ENCODE measurements at places on chromosomes 4 and X.

DNA sequence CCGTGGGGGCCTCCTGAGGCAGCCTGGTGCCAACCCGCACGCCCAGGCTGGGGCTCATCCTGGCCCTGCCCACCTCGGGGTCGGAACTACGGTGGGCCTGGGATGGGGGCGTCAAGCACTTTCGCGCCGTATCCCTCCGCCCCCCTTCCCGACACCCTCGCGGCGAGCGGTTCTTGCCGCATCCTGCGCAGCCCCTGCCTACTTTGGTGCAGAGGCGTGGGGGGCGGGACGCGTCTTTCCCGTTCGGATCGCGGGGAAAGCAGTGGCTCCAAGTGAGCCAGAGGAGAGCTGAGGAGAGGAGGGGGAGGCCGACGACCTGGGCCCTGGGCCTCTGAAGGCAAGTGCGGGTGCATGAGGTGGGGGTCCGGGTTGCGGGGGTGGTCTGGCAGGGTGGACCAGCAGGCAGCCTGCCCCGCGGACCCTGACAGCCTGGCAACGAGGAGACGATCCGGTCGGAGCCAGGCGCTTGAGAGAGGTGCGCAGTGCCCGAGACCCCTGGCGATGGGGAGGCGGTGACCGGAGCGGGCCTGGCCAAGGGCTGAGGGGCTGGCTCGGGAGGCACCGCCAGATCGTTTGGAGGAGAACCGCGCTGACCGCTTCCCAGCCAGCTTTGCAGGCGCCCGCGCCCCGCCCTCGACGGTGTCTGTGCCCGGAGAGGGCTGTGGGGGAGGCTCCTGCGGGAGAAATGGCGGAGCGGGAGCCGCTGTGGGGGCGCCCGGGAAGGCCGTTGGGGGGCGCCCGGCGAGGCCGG, at the start of gene GPRASP2:
Gene GPRASP2 (plus strand): TSS at position 233 of the 751 bp plus-strand sequence. CDS start 2,422 bp downstream, outside the sequence.
- peak; percentile 77 for DNase-seq

- DNase-seq = no peak
Measured at GRCh38 chr4:7073526-7074390, 5.9 kb upstream of the GRPEL1 start.

DNA sequence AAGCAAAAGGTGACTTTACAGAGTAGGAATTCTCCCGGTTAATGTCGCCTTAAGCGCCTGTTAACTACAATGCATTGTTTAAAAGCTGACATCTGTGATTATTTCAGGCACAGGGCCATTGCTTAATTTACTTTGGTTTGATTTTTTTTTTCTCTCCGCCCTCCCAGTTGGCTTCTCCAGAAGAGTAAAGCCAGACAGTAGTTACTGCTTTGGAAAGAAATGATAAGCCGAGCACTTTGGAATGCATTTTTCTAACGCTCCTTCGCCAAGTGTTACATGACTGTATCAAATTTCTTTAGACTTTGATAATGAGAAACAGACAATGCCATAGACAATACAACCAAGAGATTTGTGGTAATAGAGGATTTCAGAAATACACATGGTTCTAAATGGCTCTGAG, 383.0 kb upstream of the TENM3 start:
- no peak for DNase-seq

DNA sequence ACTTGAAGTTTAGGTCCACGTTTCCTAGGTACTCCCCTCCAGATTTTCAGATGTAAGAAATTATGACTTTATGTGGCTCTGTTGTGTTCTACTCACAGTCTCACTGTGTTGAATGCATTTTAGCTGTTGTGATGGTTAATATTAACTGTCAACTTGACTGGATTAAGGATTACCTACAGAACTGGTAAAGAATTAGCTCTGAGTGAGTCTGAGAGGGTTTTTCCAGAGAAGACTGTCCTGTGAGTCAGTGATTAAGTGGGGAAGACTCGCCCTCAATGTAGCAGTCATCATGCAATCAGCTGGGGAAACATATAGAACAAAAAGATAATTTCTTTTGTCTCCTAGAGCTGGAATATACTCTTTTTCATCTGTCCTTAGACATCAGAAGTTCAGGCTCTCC, 493.4 kb downstream of the ACTRT1 start:
- DNase-seq = no peak

- DNase-seq = no peak
Measured at GRCh38 chrX:68865300-68865699, 36.5 kb downstream of the EFNB1 start.

- DNase-seq = no peak
Measured at GRCh38 chr4:92952426-92952825, 648.7 kb downstream of the GRID2 start.
